Epithelial cell of proximal tubule (primary cell): ENCODE measurements at places on chromosomes 7 and 10.
A peak's percentile ranks its signal among the peaks of the same experiment; 100 is the strongest.

DNA sequence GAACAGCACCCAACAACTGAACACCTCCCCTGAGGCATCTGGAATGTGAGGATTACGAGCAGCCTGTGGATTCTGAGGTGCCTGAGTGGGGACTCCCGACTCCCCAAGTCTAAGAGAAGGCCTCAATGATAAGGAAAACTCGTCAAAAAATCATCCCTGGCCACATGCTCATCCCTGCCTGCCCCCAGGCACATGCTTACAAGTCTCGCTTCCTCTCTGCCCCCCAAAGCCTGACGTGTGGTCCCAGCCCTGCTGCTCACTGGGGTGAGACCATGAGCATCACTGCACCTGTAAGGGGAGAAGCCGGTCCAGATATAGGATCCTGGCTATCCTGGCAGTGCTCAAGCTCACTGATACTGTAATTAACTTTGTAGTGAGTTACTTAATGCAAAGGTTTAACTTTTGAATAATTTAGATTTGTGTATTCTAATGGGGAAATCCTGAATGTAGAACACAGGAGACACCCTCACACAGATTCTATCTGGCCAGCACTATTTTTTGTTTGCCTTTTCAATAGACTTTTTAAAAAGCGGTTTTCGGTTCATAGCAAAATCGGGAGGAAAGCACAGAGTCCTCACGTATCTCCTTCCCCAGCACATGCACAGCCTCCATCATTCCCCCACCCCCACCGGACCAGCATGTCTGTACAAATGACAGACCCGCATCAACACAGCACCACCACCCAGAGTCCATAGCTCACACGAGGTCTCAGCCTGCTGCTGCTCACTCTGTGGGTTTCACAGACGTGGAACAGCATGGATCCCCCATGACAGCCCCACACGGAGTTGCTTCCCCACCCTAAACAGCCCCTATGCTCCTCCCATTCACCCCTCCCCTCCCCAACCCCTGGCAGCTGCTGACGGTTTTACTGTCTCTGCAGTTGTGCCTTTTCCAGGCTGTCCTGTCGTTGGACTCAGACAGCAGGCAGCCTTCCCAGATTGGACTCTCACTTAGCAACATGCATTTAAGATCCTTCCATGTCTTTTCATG is 167.9 kb downstream of the DIP2C start:
- DNase-seq = no peak

- DNase-seq = no peak
Measured at GRCh38 chr10:33025039-33025438, 67.0 kb upstream of the ITGB1 start.

- DNase-seq = no peak
Measured at GRCh38 chr7:91168871-91169829, 95.1 kb upstream of the FZD1 start.

DNA sequence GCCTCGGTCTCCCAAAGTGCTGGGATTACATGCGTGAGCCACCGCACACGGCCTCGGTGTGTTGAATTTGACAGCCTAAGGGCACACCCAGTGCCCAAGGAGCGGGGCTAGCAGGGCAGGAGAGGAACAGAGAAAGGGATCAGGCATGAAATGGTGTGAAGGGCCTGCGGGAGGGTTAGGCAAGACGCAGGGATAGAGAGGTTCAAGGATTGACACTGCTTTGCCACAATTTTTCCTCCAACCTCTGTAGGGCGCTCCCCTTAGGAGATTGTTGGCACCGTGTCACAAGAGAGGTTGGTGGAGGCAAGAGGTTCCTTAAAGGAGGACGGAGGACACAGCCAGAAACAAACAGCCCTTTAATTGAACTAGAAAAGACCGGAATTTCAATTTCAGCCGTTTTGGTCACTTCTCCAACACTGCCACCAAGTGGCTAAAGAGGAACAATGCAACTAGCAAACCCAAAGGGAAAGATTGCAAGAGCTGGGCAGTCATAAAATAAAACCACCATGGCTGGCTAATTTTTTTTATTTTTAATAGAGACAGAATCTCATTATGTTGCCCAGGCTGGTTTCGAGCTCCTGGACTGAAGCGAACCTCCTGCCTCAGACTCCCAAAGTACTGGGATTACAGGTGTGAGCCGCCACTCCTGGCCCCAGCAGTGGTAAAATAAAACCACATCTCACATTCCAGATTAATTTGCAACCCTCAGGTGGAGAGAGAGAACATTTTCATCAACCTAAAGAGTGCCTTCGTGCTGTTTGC is 6.9 kb upstream of the CREB3L2 start:
- DNase-seq = no peak

DNA sequence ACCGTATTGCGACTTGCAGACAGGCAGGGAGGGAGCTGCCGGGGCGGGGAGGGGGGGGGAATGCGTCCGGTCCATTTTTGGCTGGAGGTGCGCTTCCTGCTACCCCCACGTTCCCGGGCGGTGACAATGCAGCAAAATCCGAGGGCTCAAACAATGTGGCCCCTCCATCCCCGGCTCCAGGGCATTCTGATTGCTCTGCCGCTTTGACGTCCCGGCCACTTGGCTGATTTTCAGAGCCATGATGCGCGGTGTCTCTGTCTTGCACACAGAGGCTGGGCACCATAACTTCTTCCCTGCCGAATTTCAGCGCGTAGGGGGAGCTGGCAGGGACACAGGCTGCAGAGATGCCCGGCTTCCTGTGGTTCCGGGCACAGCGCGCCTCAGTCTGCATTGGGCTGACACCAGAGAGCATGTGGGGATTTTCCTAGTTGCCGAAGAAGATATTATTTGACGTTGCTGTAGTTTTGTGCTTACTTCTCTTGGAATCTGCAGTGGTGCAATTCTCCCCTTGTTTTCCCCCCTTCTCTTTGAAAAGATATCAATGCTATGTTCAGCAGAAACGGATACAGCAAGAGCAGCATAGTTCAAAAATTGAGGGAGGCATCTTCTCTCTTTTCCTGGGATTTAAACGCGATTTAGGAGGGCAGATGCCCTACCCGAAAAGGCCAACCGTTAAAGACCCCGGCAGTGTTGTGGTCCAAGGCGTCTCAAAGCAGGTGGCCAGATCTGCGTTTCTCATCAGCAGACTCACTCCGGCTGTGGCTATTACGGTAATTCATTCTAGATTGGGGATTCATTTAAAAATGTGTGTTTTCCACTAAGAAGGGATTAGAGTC is 1.4 kb downstream of the HECW1 start:
- DNase-seq = no peak

DNA sequence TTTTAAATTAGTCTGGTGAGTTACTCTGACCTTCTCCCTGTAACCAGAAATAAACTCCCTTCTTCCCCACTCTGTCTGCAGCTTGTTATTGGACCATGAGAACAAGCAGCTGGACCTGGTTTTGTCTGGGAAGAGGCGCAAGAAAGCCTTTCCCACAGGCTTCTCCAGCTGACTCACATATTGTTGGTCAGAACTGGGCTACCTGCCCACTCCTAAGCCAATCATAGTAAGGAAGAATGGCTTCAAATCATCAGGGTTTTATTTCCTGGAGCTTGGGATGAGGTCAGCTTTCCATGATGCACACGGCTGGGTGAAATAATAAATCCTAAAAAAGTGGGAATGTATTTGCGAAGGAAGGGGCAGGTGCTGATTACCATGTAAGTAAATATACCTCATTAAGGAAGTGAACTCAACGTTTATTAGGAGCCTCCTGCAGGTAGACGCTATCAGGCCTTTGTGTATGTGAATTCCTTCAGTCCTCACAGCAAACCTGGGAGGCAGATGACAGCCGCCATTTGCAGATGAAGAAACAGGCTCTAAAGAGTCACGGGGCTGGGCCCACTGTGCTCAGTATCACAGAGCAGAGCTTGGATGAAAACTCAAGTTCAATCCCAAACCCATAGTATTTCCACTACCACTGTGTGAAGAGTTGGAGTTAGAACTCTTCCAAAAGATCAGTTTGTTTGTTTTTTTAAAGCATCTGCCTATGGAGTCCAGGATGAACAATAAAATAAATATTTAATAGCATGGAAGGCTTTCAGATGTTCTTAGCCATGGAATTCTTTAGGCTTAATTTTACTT is 32.8 kb downstream of the IL15RA start:
- DNase-seq = peak; percentile 98

DNA sequence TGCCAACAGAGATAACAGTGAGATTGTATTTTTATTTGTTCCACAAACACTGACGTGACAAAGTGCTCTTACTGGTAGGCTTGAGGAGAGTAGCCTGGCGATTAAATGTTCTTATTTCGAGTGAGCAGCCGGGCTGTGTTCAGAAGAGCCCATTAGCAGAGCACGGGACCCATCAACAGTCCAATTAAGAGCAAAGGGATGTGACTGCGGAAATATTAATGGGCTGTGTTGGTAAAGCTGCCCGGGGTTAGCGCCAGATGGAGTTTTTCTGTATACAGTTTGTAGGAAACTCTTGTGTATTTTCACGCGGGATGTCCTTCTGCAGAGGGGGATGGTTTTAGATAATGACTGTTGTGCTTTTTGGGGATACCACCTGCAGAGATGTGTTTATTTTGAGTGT is 104.3 kb downstream of the KIAA1217 start:
- no peak for DNase-seq

DNA sequence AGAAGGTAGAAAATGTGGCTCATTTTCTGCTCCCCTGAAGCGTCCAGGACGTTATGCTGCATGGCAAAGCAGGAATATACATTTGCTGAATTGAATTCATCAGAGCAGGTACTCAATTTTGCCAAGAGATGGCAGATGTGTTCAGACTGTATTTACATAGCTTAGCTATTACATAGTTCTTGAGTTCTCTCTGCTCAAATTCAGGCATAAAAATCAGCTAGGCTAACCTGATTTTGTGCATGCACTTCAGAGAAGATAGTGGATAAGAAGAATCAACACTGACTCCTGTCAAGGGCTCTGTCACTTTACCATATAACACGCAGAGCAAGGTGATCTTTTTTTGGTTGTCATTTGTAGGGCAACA is 209.2 kb upstream of the FAM3C start:
- no peak for DNase-seq

DNA sequence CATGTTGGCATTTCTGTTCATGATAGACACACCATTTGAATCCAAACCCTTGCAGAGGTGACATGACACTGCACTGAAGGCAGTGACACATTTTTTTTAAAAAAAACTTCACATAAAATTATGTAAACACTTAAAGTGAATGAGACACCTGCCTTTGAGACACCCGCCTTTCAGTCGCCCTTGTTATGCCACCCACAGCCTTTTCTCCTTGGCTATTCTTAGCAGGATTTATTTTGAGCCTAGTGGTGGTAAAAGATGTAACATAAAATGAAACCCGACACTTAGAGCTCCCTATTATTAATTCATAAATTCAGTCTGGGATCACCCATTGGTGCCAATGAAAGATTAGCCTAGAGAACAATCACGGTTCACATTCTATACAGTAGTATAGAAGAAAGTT is 161.3 kb downstream of the DYNC1I1 start:
- DNase-seq = no peak

GRCh38 chr10:35271086-35271858 is 65.0 kb upstream of the CCNY start:
- DNase-seq = no peak

GRCh38 chr10:113094114-113094486 is 144.1 kb downstream of the TCF7L2 start:
- DNase-seq = no peak

GRCh38 chr7:94042381-94042780 is 38.2 kb upstream of the BET1 start:
- DNase-seq = no peak

GRCh38 chr10:14806318-14806717 is 31.5 kb downstream of the CDNF start:
- DNase-seq = no peak

DNA sequence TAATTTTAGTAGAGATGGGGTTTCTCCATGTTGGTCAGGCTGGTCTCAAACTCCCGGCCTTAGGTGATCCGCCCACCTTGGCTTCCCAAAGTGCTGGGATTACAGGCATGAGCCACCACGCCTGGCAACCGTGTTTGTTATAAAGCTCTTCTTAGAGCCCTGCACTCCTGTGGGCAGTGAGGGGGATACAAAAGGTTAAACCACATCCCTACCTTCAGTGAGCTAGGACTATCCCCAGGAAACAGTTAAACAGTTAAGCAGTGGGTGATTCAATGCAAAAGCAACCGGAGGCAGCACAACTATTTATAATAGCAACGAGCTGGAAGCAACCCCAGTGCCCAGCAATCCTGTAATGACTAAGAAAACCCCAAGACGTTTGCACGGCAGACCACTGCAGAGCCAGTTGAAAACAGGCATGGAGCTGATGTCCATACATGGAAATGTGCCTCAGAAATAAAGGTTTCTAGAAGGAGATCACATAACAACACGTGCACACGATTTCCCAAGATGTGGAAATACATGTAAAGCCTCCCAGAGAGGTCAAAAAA is 107.2 kb upstream of the LYZL2 start:
- peak; percentile 96 for DNase-seq

DNA sequence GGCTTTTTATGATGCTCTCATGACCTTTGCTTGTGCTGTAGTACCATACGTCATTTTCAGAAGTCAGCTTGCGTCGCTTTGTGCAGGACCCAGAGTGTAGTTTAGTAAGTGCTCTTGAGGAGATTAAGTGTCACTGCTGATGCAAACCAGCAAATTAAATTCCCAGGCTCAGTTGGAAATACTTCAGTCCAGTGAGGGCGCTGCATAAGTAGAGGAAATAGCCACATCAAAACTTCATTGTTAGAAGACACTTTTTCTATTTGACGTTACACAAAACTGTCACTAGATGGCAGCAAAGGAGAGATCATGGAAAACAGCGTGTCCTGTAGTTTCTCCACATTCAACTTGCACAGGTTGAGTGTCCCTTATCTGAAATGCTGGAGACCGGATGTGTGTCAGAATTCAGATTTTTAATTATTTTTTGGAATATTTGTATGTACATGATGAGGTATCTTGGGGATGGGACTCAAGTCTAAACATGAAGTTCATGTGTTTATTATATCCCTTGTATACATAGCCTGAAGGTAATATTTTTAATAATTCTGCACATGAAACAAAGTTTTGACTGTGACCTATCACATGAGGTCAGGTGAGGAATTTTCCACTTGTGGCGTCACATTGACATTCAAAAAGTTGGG is 7.9 kb downstream of the ZNF22 start:
- peak; percentile 54 for DNase-seq

DNA sequence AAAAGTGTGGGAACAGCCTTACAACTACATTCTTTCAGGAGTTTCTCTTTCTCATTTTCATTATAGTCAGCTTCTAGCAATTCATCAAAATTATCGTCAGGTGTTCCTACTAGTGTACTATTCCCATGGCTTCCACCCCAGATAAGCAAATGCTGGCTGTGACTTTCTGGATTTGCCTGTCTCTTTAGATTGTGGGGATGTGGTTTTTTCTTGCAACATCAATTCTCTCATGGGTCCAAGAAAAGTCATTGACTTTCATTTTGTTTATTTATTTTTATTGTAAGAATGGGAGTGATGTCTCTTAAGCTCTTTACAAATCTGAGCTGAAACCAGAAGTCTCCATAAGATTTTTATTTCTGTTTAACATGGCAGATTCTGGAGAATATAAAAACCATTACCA is 349.7 kb upstream of the SEMA3C start:
- no peak for DNase-seq
